ENCODE measurements at places on chromosomes 5 and 9.
A peak's percentile ranks its signal among the peaks of the same experiment; 100 is the strongest.

GRCh38 chr5:132431632-132432031, 58.9 kb downstream of the IRF1 start:
- DNase-seq: no peak

GRCh38 chr5:27062451-27062850, 24.1 kb upstream of the CDH9 start:
- no peak for DNase-seq

- no peak for DNase-seq
Measured at GRCh38 chr5:148910216-148910615, 83.8 kb downstream of the ADRB2 start.

DNA sequence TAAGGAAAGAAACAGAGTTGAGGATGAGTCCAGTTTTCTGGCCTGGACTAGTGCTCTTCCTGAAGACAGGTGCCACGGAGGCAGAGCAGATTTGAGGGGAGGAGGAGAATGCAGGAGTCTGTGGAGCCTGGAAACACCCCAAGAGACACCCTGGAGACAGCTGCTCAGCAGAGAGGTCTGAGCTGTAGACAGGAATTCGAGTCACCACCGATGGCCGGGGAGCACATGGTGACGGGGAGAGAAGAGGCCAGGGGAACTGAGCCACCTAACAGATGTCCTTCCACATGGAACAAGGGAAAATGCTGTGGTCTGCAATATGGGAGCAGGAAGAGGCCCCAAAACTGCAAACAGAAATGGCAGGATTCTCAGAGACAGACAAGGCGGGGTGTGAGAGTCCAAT, 22.9 kb downstream of the CPLX2 start:
- DNase-seq: no peak

DNA sequence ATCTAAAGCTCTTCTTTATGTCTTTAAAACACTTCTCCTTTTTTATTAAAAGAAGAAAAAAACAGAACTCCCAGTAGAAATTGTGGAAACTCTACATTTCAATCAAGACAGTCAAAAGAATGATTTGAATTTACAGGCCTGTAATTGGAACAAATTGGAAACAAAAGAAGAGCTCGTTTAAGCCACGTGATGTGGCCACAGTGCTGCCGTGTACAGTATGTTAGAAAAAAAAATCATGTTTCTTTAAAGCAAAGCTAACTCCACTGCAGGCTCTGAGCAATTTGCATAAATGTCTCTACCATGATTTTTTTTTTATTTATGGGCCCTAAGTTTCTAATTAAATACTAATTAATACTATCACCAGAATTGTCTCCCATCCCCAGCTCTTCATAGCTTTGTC, 325.6 kb downstream of the ZSWIM6 start:
- DNase-seq: no peak

DNA sequence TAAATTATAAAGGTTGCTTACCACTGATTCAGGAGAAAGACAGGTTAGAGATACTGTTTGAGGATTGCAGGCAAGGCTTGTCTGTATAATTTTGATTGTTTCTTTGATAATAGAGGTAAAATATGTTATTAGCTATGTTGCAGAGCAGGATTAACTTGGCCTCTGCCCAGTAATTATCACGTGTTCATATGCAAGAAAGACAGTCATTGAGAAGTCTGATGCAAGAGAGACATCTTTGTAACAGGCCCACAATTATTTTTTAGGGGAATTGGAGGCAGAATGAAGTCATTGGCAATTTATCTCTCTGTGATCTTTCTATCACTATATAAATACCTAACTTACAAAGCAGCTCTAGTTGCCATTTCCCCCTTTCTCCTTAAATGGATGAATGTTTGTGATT, 46.0 kb downstream of the SLC44A1 start:
- peak; percentile 62 for DNase-seq

DNA sequence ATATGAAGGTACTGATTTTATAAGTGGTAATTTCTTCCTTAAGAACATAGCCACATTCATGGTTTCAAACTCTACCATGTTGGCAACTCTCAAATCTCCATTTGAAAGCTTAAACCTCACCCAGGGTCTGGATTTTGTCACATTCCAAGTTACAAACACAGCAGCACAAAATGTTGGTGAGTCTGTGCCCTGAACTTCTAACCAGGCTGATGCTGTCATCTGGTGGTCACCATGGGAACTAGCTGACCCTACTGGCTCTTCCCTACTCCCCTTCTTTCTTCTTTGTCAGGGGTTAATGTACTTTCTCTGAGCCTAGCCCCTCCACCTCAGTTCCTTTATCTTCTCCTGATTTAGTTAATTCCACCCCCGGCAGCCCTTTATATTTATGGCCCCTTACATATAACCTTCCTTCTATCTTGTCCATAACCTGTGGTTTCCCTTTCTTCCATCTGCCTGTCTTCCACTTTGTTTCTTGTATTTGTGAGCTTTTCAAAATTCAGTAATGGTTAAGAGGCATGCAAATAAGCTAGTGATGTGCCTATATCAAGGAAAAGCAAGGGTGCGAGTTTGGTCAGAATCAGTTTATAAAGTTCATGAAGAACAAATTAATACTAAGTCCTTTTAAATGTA, 35.9 kb downstream of the TGFBR1 start:
- peak; percentile 64 for DNase-seq

DNA sequence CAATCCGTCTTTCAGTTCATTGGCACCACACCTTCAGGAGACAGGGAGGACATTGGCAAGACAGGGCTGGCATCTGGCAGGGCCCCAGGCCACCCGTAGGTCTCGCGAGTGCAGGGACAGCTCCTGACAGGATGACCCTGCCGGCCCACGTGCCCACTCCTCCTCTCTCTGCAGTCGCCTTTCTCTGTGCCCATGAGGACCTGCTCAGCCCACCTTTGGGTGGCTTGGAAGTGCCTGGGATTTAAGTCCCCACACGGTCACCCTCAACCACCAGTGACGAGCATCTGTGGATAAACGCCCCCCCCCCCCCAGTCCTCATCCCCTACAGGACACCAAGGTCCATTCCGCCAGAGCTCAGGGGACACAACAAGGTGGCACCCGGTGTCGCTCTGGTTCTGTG, 4.1 kb downstream of the MRPL36 start:
- DNase-seq: no peak

- DNase-seq: peak; percentile 18
Measured at GRCh38 chr9:124626276-124626675, 119.1 kb upstream of the NR5A1 start.

- no peak for DNase-seq
Measured at GRCh38 chr5:677131-678101, 15.7 kb downstream of the TPPP start.

DNA sequence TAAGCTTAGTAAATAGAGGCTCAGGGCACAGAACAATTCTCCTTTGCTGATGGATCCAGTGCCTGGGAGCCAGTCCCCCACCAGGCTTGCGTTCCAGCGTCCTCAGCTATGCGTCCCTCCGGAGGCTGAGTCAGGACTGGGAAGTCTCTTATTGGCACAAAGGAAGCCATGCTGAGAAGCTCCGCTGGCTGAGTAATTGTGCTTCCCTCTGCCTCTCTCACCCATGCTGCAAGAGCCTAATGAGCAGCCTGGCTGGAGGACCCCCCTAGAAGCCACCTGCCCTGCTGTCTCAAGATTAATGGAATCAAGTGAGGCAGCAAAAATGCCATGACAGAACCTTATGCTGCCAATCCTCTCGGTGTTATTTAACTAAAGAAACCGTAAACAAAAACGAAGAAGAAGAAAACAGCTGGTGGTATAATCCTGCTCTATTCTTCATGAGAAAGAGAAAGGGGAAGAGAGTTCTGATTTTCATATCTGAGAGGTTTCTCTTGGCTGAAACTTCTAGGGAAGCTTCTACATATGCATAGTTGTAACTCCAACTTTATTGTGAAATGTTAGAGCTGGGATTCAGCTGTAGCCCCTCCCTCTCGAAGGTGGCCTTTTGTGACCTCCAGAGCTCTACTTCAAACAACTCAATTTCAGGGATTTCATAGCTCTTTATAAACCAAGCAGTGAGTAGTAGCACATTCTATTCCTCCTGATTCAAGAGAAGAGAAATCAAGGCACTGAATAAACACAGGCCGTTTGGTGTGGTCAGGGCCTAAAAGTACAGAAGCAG, 185.4 kb upstream of the SEMA6A start:
- DNase-seq: peak; percentile 42

- DNase-seq: no peak
Measured at GRCh38 chr9:519579-519978, 304.9 kb downstream of the DOCK8 start.

DNA sequence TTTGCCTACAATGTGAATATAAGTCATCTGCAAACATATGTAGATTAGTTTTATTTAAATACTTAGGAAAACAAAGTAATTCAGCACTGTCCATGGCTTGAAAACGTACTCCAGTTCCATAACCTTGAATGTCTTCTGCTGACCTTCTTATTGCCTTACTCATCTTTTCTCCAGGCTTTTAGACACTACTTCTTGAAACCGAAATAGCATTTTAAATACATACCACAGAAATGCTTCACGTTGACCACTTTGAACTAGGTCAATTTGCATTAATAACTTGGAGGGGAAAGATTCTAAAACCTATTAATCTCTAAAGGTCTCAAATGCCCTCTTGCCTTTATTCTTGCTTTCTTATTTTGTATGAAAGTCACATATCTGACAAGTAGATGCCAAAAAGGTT, 995.4 kb upstream of the ACO1 start:
- DNase-seq: no peak

DNA sequence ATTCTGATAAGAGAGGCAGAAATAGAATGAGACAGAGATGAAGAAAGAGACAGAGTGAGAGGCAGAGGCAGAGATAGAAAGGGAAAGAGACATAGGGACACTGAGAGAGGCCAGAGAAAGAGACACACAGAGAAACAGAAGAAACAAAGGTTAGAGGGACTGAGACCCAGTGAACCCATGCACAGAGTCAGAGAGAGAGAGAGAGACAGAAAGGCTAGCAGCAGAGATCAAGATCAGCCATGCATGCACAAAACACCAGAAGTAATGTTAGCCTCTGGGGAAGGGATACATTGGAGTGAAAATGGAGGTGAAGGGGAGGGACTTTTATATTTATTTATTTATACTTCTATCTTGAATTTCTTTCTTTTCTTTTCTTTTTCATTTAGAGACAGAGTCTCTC, 14.1 kb upstream of the SPARC start:
- no peak for DNase-seq

GRCh38 chr9:96566498-96567202, 53.0 kb downstream of the CDC14B start:
- peak; percentile 33 for DNase-seq

DNA sequence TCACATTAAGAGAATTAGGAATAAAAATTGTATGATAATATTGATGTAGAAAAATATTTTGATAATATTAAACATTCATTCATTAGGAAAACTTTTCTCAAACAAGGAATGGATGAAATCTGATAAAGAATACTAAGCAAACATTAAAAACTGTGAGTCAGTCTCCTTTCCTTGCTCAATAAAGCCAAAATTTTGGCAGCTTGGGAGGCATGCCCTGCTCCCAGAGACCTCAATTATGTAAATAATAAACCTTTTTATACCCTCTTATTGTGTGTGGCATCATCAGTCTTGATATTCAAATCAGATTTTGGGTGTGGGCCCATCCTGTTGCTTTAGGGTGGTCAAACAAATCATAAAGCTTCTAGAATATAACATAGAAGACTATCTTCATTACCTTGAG, 36.6 kb upstream of the CCL21 start:
- DNase-seq: no peak

DNA sequence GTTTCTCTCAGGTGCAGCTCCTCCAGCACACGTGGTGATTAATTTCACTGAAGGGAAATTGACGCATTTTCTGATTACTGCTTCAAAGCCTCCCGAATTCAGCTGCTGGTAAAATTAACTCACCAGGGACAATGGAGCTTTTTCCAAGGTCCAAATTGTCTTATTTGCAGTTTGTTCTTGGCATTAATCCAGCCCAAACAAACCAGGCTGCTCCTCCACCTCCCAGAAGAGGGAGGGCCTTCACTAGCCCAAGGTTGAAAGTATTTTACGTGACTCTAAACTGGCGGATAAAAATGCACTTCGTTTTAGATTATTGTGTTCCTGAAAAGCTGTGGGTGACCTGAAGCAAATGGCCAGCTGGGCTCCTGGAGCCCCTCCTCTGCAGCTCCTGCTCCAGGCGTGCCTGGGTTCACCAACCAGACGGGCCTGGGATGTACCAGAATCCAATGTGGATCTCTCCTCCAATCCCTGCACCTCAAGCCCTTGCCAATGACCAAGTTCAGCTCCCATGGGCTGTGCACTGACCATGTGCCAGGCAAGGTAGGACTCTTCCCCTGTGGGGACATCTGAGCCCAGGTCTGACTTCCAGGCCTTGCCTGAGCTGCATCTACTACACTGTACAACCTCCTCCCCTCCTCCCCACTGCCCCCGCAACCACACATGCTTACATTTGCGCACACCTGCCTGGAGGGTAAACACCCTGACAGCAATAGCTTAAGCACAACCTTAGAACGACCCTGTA, 193.4 kb downstream of the CDK5RAP2 start:
- DNase-seq: peak; percentile 71

- peak; percentile 56 for DNase-seq
Measured at GRCh38 chr5:78550891-78551290, 97.7 kb downstream of the LHFPL2 start.

DNA sequence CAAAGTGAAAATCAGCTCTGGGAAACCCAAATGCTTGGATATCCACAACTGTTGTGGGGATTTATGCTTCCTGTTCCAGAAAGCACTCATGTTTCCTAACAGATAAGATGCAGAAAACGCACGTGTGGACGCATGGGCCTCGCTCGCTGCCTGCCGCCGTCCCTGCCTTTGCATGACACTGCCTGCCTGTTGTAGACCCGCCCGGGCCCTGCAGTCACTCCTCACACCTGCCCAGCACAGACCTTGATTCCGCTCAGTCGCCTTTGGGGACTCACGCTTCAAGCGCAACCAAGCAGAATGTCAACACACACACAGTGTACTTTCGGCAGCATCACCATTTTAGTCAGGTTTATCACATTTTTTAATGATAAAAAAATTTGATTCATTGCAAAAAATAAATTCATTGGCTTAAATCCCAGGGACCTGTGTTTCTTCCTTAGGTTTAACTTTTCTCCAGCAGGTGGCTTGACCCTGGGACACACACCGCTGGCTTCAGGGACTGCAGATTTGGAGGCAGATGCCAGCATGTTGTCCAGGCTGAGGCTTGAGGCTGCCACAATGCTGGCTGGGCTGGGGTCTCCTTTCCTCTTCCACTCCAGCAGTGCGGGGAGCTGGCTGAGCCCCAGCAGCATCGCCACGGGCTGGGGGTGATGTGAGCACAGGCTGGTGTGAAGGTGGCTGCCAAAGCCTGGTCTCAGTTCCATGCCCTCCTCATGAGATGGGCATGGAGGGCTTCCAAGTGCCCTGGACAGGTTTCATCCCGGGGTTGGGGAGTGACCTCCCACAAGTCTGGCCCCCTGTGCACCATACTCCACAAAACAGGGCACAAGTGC, 416.9 kb upstream of the IRX4 start:
- DNase-seq: no peak

- no peak for DNase-seq
Measured at GRCh38 chr5:6235726-6236125, 142.6 kb downstream of the MED10 start.
